Activated CD4-positive, alpha-beta T cell treated with anti-CD3 and anti-CD28 coated beads for 36 hours (primary cell): ENCODE measurements at places on chromosomes 2 and 18. TPM values are rescaled to one million over a fixed set of nuclear protein-coding genes. Genes with fewer than 3 reads are reported as not detected.

DNA sequence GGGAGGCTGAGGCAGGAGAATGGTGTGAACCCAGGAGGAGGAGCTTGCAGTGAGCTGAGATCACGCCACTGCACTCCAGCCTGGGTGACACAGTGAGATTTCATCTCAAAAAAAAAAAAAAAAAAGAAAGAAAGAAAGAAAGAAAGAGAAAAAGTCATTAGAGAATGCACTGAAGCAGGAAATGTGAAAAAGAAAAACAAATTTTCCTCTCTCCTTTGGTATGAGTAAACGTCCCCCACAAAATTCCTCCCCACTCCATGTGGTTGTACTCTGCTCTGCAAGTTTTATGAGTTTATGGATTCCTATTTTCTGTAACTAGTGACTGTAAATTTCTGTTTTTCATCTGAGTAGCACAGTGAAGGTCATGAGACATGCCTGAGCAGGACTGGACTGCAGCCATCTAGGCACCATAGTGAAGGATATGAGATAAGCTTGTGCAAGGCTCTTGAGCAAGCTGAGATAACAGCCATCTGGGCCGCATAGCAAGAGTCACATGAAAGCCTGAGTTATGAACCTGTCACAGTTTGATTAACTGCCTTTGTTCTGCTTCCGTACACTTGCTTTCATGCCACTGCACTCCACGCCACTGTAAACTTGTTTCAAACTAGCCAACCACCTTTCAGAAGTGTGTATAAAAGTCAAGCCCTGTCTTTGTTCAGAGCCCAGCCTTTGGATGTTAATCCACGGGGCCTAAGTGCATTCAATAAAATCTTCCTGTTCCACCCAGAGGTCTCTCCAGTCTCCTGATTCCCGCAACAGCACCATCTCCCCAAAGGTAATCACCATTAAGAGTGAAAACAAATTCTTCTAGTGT lies 50.2 kb downstream of the SKA1 start:
- no peaks in the 10 kb centered on the region for H3K4me1 ChIP-seq
- H3K36me3 ChIP-seq, result no peaks in the 10 kb centered on the region
- DNase-seq, result no peak
- no peak overlapping the region for H3K27ac ChIP-seq
- H3K27me3 ChIP-seq, result peaks cover 26% of the 10 kb centered on the region

- H3K27ac ChIP-seq, result no peak overlapping the region
- H3K4me3 ChIP-seq, result no peak overlapping the region
- DNase-seq, result no peak
- peaks cover 9% of the 10 kb centered on the region for H3K36me3 ChIP-seq
These were observed 5.2 kb downstream of the SKOR2 start for GRCh38 chr18:47246027-47246971.

GRCh38 chr18:2654928-2655177 lies 673 bp upstream of the SMCHD1 start:
- H3K36me3 ChIP-seq, result peaks cover 23% of the 10 kb centered on the region
- no peaks in the 10 kb centered on the region for H3K27me3 ChIP-seq
- peak; percentile 77 for DNase-seq
- peak overlapping the region; percentile 94 for H3K27ac ChIP-seq
- H3K4me3 ChIP-seq, result peak overlapping the region; percentile 95

GRCh38 chr18:4356929-4357328 lies 98.2 kb downstream of the DLGAP1 start:
- no peak overlapping the region for H3K27ac ChIP-seq
- H3K27me3 ChIP-seq, result peaks cover 2% of the 10 kb centered on the region
- no peaks in the 10 kb centered on the region for H3K4me1 ChIP-seq

- no peaks in the 10 kb centered on the region for H3K27me3 ChIP-seq
These were observed 269.7 kb upstream of the SLC8A1 start for GRCh38 chr2:40721595-40721994.

GRCh38 chr2:236614551-236614950 lies 44.9 kb downstream of the ACKR3 start:
- peaks cover 6% of the 10 kb centered on the region for H3K4me1 ChIP-seq
- no peak overlapping the region for H3K27ac ChIP-seq
- peaks cover 3% of the 10 kb centered on the region for H3K27me3 ChIP-seq
- no peaks in the 10 kb centered on the region for H3K36me3 ChIP-seq

DNA sequence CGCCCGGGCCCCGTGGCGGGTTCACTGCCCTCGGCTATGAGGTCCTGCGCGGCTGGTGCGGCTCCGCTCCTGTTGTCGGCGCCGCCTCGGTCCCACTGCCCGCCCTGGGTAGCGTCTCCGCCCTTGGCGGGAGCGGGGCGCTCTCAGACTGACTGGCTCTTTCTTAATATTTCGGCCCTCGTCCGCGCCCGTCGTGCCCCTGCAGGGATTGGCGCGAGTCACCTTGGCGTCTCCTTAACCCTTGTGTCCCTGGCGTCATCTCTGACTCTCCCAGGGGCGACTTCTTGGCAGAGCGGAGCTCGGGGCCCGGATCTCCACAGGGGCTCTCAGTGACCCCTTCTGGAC lies 1.3 kb downstream of the PTMA start:
- peak overlapping the region; percentile 93 for H3K4me3 ChIP-seq
- peaks cover 2% of the 10 kb centered on the region for H3K27me3 ChIP-seq
- H3K36me3 ChIP-seq, result peaks cover 40% of the 10 kb centered on the region
- H3K27ac ChIP-seq, result peak overlapping the region; percentile 96

- no peaks in the 10 kb centered on the region for H3K4me1 ChIP-seq
- H3K4me3 ChIP-seq, result no peak overlapping the region
- no peaks in the 10 kb centered on the region for H3K36me3 ChIP-seq
- peaks cover 6% of the 10 kb centered on the region for H3K27me3 ChIP-seq
These were observed 21.7 kb downstream of the GPR35 start for GRCh38 chr2:240646900-240647502.

DNA sequence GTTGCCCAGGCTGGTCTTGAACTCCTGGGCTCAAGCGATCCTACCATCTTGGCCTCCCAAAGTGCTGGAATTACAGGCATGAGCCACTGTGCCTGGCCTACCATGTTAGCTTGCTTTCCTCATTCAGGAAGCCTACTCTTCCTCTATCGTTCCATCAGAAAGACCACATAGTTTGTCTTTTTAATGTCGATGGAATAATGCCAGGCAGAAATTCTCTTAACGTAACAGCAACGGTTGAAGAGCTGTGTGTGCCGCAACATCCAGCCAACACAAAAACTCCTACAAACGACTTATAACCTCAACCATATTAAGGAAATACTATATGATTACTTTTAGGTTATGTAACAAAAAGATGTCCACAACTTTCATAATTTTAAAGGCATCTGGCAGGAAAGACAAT lies 10.5 kb downstream of the ITGB1BP1 start:
- no peaks in the 10 kb centered on the region for H3K27me3 ChIP-seq

DNA sequence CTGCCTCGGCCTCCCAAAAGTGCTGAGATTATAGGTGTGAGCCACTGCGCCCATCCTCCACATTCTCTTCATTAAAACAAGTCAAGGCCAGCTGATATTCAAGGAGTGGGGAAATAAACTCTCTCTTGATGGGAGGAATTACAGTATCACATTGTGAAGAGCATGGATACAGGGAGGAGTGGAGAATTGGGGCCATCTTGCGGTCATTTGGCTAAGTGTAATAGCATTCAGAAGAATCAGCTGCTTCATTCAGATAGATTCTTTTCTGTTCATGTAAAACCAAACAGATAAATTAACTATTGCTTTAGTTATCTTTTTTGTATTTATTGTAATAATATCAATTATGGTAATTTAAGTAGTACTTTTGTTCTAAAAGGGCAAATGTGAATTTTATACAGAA lies 156.3 kb downstream of the UBR3 start:
- peaks cover 17% of the 10 kb centered on the region for H3K36me3 ChIP-seq
- peaks cover 12% of the 10 kb centered on the region for H3K4me1 ChIP-seq
- H3K27ac ChIP-seq, result no peak overlapping the region
- H3K4me3 ChIP-seq, result no peak overlapping the region
- no peaks in the 10 kb centered on the region for H3K27me3 ChIP-seq
- no peak for DNase-seq

- H3K27me3 ChIP-seq, result no peaks in the 10 kb centered on the region
- peaks cover 12% of the 10 kb centered on the region for H3K36me3 ChIP-seq
- no peak overlapping the region for H3K4me3 ChIP-seq
- peak overlapping the region; percentile 20 for H3K27ac ChIP-seq
- peaks cover 59% of the 10 kb centered on the region for H3K4me1 ChIP-seq
- DNase-seq, result no peak
These were observed 14.0 kb downstream of the GORASP2 start for GRCh38 chr2:170943041-170943440.

- no peaks in the 10 kb centered on the region for H3K36me3 ChIP-seq
- no peaks in the 10 kb centered on the region for H3K4me1 ChIP-seq
- no peak overlapping the region for H3K27ac ChIP-seq
- no peaks in the 10 kb centered on the region for H3K27me3 ChIP-seq
These were observed 232.3 kb upstream of the MEIS1 start for GRCh38 chr2:66202586-66202985.

DNA sequence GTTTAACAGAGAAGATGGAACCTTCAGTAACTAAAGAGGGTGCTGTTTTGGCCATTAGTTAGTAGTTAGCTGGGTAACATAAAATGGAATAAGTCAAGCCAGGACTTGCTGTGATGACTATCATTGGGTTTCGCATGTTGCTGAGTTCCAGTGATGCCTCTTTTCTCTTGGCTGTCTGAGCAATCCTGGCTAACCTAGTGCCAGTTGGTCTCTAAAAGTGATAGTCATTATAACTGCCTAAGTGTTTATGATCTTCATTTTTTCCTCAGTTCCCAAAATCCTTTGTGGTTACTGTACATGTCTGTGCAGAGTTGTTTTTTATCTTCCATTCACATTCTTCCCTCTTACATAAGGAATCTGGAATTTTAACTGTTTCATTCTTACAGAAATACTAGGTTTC lies 33.4 kb downstream of the WDR43 start:
- H3K4me3 ChIP-seq, result no peak overlapping the region
- H3K4me1 ChIP-seq, result no peaks in the 10 kb centered on the region
- no peaks in the 10 kb centered on the region for H3K27me3 ChIP-seq
- peaks cover 74% of the 10 kb centered on the region for H3K36me3 ChIP-seq
- DNase-seq, result no peak

DNA sequence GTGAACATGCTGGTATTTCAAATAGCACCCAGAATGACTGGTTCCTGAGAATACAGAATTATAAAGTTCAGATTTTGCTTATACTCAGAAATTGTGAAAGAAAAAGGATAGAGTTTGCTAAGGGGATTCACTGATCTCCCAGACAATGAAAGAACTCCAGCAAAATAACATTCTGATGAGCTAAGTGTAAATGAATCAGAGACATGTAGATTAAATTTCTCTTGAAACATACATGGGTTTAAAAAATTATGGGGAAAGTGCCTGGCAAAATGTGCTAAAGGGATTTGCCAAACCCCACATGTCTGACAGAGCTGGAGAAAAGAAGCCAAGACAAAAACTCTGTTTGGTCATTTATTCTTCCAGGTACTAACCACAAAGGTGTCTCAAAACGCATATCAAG lies 116.3 kb downstream of the FTCDNL1 start:
- no peak overlapping the region for H3K27ac ChIP-seq
- H3K36me3 ChIP-seq, result no peaks in the 10 kb centered on the region
- peaks cover under 1% of the 10 kb centered on the region for H3K4me1 ChIP-seq

GRCh38 chr18:2692508-2692907 lies 37.0 kb downstream of the SMCHD1 start:
- H3K4me3 ChIP-seq, result no peak overlapping the region
- peak overlapping the region; percentile 55 for H3K27ac ChIP-seq
- no peak for DNase-seq
- peaks cover 67% of the 10 kb centered on the region for H3K36me3 ChIP-seq
- H3K27me3 ChIP-seq, result no peaks in the 10 kb centered on the region

DNA sequence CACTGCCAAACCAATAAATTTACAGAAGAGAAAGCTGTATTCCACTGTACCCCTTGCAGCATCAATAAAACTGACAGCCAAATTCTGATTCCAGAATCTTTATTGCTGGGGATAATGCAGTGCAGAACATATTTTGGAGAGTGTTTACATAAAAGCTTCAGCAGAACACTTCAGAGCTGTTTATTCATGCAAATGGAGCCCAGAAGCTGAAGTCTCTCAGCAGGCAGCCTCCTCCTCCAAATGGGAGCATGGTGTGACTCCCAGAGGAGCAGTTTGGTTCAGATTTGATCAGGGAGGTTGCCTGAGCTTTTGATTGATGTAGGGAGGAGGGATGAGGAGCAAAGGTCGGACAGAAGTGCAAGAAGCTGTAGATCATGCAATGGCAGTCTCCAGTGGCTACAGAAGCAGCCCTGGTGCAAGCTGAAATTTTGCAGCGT lies 22.4 kb downstream of the LHCGR start:
- H3K4me3 ChIP-seq, result no peak overlapping the region
- H3K36me3 ChIP-seq, result no peaks in the 10 kb centered on the region
- peaks cover 5% of the 10 kb centered on the region for H3K27me3 ChIP-seq
- H3K27ac ChIP-seq, result no peak overlapping the region

SERPINB11 gene
- not detected for total RNA-seq

TTR gene
- total RNA-seq, result not detected

SANBR gene
- total RNA-seq, result 3.0 TPM
